ENCODE measurements at places on chromosomes 3 and 15.
A peak's percentile ranks its signal among the peaks of the same experiment; 100 is the strongest.

GRCh38 chr3:187870360-187871203 lies 125.3 kb upstream of the BCL6 start:
- DNase-seq: no peak

- no peak for DNase-seq
These were observed 10.6 kb downstream of the XXYLT1 start for GRCh38 chr3:195260280-195260905.

- no peak for DNase-seq
These were observed 258.8 kb upstream of the SATB1 start for GRCh38 chr3:18683900-18684299.

DNA sequence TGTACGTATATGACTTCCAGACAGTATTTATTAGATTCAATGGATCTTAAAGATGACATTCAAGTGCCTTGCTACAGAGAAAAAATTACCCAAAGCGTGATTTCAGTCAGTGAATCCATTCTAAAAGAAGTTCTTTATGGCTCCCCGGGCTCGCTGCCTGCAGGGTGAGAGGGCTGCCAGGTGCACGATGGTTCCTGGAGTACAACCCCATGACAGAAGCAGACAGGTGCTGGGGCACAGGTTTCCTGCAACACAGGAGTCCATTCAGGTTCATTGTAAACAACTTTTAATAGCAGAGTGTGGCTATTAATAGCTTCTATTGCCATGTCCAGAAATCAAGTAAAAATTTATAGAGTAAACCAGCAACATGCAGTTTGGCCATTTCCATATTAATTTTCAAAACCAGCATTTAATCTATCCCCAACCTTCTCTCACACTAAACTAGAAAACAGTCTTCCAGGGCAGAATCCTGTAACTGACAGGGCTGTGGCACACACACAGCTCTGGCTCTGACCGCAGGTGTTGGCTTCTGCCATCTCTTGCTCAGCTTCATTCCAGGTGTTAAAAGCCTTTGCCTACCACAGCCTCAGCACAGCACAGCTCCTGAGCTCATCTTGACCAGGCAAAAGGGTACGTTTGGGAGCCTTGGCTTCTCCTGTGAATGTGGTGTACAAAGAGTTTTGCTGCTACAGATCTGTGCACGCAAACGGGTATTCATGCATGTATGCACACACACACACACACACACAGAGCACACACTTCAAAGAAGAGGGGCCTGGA lies 185.9 kb downstream of the MEX3B start:
- no peak for DNase-seq

DNA sequence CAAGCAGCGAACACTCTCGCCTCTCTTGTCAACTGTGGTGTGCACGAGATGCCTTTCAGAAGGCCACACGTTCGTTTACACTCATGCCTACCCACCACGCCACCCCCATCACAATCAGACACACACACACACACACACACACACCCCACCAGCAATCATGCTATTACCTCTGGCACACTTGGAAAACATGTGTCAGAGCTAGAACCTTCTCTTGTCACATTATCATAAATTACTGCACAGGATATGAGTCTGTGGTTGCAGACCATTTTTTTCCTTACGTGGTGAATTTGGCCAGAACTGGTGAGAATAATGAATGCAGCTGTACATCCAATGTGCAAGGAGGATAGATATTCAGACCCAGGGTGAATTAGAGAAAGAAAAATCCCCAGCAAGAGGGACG lies 52.4 kb downstream of the TRIM69 start:
- DNase-seq: no peak

DNA sequence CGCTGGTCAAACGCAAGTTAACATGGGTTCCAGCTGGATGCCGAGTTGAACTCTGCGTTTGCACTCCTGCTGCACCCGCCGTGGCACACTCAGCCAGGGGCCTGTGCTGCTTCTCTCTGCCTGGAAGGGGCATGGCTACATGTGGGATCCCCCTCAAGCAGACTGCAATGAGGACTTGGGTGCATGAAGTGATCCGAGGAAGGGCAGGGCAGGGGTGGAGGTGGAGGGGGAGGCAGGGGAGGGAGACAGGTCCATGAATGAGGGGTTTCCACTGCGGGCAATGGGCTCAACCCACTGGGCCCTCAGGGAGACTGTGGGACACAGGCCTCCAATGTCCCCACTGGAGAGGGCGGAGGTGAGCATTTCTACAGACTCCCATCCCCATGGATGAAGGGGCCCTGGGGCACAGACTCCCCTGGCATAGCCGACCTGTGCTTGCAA lies 141.6 kb upstream of the MEF2A start:
- no peak for DNase-seq

DNA sequence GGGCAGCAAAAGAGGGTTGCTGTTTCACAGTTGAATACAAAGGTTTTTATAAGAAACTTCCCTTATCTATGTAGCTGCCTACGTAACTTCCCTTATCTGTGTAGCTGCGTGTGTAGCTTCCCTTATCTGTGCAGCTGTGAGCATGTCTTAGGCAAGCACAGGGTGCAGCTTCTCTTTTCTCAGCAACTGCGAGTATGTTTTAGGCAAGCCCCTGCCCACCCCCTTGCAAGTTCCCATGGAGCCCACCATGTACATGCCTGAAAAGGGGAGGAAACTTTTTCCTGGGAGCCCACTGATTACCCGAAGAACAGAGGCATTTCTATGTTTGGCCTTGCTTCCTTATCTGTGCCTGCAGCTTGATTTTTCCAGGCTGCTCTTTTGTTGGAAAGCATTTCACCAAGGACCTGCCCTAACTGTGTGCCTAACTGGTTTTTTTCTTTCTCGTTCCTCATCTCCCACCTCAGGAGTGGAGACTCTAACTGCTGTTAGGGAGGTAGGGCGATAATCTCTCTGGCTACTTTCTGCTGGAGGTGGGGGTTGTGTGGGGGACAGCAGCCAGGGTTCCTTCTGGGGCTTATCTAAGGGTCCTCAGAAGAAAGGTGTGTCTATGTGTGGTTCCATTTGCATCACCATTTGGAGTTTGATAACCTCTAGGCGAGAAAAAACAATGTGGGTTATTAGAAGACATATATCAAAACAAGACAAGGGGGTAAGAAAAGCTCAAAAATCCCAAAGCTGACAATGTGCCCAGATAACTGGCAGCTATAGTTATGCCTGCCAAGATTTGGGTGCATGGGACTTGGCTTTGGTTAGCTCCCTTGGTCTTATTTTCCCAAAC lies 26.0 kb downstream of the SORD start:
- DNase-seq: peak; percentile 66

- no peak for DNase-seq
These were observed 17.2 kb downstream of the TRIM71 start for GRCh38 chr3:32835049-32835371.

GRCh38 chr3:108191394-108191793 lies 30.8 kb downstream of the IFT57 start:
- no peak for DNase-seq

DNA sequence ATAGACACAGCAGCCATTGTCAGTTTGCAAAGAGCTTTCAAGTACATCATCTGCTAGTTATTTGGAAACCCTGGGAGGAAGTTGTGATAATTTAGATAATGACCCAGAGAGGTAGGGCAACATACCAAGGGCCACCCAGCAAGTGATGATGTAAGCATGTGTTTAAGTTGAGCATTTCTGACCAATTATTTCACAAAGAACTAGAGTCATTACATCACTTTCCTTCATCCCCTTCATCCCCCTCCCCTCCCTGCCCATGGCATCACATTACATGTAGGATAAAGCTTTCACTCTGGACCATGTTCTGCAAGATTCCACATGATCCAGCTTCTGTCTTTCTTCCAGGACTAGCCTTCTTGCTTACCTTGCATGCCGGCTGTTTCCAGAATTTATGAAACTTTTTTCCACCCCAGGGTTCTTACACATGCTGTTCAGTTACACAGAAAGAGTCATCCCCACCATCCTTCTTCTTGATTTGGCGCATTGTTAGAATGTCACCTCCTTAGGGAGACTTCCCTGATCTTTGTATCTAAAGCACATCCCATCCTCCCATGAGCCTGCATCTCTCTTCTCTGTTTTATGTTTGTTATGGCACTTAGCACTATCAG lies 71.3 kb downstream of the PTPRG start:
- DNase-seq: no peak

- no peak for DNase-seq
These were observed 3.7 kb downstream of the TLR9 start for GRCh38 chr3:52221563-52222318.

- no peak for DNase-seq
These were observed 526 bp downstream of the RMDN3 start for GRCh38 chr15:40754574-40754882.

- no peak for DNase-seq
These were observed 72.5 kb upstream of the ACAN start for GRCh38 chr15:88730751-88731150.

DNA sequence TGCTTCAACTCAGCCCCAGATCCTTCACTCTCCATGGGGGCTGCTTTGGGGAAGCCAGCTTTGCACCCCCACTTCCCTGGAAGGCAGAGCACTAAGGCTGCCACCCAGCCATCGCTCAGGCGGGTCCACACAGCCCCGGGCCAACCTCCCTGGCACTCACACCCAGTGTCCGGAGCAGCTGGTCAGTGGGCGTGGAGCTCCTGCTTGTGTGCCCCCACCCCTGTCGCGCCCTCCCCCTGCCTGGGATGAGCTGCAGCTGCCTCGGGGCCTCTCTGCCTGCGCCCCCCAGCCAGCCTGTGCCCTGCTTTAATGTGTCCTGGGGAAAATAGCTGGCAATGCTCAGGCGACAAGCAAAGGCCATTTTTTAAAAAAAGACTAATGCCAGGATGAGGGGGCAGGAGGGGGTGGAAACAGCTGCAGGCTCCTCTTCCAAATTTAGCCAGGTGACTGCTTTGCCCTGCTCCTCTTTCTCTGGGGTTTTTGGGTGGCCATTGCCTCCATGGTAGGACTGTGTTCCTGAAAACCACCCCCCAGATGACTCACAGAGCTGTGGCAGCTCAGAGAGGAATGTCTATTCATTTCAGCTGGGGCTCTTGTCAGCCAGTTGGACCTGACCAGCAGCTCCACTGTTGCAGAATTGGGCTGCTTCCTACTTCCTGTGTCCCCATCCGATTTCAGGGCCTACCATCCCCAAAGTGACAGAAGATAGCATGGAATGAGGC lies 65.0 kb downstream of the CEMIP start:
- peak; percentile 35 for DNase-seq

DNA sequence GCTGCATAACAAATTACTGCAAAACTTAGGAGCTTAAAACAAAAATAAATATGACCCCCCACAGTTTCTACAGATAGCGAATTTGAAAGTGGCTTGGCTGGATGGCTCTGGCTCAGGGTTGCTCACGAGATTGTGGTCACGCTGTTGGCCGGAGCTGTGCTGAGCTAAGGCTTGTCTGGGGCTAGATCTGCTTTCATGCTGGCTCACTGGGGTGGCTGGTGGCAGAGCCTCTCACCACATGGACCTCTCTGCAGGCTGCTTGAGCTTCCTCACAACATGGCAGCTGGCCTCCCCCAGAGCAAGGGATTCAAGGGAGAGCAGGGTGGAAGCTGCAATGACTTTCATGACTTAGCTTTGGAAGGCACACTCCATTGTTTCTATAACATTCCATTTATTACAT lies 354.1 kb downstream of the SHQ1 start:
- DNase-seq: no peak

DNA sequence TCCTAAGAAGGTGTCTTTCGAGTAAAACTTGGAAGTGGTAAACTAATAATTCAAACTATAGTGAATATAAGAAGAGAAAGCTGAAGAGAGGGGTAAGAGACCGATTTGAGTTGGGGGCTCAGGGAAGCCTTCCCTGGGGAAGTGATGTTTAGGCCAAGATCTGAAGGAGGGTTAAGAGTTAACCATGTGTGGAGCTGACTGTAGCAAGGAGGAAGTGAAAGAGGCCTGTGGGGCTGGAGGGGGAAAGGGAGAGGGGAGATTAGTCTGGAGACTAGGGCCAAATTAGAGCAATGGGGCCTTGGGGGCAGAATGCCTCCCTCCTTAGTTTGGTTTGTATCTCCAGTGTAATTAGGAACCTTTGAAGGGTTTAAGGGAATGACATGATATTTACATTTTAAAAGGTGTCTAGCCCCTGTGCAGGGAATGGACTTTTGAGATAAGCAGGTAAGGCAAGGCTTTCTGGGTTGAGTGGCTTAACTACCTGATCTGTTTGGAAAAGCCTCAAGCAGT lies 2.2 kb downstream of the ZNF592 start:
- DNase-seq: no peak

- no peak for DNase-seq
These were observed 29.5 kb upstream of the ETV5 start for GRCh38 chr3:186138272-186138981.

- DNase-seq: no peak
These were observed 124.6 kb downstream of the TMEM108 start for GRCh38 chr3:133162670-133163305.

- no peak for DNase-seq
These were observed 58.7 kb upstream of the MEF2A start for GRCh38 chr15:99507016-99507503.

- no peak for DNase-seq
These were observed 55.4 kb downstream of the CCNL1 start for GRCh38 chr3:157104521-157104920.

DNA sequence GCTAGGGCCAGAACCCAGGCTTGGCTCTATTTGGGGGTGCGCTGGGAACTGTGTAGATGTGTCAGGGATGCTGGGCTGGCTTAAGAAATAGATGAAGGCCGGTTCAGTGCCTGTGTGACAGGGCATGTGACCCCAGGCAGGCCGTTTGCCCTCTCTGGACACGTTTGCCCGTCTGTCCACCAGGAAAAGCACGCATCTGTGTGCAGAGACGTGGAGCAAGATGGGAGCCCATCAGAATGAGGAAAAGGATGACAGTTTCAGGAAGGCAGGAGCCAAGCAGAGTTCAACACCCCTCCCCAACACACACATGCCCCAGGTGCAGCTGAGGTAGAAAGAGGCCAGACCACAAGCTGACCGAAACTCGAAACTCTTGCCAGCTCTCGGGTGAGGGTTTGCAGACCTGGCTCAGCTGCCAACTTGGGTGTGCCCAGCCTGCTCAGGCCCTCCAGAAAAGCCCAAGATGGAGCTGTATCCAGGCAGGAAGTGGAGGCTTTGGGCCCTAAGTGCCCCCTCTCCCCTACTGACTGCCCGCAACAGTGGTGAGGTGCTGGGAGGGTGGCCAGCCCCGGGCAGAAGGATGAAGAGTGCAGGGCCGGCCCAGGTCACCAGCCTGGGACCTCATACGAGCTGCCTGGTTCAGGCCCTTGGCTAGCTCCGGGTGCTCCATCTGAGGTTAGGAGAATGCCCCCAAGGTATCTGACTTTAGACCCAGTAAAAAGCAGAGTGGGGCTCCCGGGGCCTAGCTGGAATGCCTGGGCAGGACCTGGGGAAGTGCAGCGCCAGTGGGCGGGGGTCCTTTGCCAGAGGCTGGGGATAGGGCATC lies 10.2 kb upstream of the MESP1 start:
- DNase-seq: no peak

Data from brain microvascular endothelial cell (primary cell).